ENCODE measurements at places on chromosomes 11 and 22.

DNA sequence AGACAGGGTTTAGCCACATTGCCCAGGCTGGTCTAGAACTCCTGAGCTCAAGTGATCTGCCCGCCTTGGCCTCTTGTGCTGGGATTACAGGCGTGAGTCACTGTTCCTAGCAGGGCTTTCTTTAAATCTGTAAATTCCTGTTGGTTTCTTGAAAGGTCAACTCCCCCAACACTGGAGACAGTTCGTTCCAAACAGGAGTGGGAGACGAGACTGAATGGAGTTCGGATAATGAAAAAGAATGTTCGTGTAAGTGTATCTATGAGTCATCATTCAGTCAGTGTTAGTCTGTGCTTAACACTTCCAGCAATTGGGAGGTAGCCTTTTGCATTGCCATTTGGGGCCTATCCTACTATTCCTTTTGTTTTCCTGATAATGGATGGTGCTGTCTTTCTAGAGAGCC is 10.0 kb upstream of the BACE1-AS start:
- no peak for DNase-seq

- DNase-seq: no peak
Measured at GRCh38 chr22:33887173-33887572, 33.1 kb downstream of the LARGE1 start.

GRCh38 chr22:49951000-49951677 is 9.4 kb upstream of the PIM3 start:
- peak; percentile 86 for DNase-seq

GRCh38 chr11:2835296-2835695 is 50.3 kb downstream of the CDKN1C start:
- no peak for DNase-seq

- DNase-seq: no peak
Measured at GRCh38 chr11:75453916-75454655, 21.1 kb upstream of the KLHL35 start.

DNA sequence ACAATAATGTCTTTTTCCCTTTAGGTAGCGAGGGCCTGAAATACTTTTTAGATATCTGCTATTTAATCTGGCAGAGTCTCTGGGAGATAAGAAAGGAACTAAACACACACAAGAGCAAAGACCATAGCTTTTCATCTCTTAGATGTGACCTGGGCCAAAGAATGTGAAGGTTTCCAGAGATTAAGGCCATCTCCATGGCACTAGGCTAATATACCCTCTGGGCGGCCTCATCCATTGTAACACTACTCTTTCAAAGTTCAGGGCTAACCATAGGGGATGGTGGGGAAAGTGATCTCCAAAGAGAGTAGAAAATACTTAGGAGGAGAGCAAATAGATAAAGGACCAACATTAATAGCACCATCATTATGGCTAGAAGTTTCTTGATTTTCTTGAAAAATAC is 326.4 kb downstream of the LRRC4C start:
- no peak for DNase-seq

- DNase-seq: no peak
Measured at GRCh38 chr11:21897752-21898151, 295.1 kb upstream of the ANO5 start.

GRCh38 chr22:39135092-39135896 is 17.2 kb downstream of the CBX7 start:
- no peak for DNase-seq

- DNase-seq: peak; percentile 48
Measured at GRCh38 chr22:23862103-23862502, 4.4 kb downstream of the SLC2A11 start.

GRCh38 chr22:37643225-37643847 is 3.9 kb downstream of the SH3BP1 start:
- peak; percentile 15 for DNase-seq

DNA sequence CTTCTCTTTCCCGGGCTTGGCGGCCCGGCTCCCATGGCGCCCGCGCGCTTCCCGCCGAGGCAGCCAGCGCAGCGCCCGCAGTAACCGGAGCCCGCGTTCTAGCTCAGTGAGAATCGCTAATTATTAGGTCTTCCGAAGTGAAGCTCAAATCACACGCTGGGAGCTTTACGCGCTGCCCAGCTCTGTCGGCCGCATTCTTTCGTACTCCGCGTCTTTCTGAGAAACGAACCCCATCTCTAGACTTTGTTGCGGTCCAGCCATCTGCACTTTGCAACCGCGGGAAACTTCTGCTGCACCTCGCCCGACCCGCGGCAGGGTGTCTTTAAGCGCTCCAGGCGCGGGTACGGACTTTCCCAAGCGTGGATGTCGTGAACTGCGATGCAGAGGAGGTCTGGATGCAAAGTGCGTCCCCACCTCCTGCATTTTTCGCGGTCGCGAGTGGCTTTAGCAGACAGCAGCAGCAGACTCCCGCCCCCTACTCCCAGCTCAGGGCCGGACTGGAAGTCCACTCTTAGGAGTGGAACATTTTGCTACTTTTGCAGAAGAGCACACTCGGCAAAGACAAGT is 6.0 kb upstream of the PAX6 start:
- DNase-seq: no peak

GRCh38 chr11:118238929-118239328 is 13.2 kb downstream of the MPZL3 start:
- no peak for DNase-seq

DNA sequence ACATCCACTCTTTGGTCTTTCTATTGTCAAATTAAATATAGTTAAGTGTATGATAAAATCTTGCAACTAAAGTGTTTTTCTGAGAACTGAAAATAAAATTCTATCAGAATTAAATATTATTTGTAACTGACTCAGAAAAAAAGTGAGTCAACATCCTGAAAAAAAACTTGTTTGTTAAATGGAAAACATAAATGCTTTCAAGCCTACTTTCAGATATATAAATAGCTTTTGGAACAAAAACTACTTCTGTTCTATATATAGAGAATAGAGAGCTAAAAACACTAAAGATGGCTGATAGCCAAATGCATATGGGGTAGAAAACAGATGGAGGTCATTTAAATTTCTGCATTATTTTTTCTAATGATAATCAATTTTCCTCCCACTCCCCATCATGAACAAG is 61.8 kb downstream of the PIK3C2A start:
- DNase-seq: no peak

DNA sequence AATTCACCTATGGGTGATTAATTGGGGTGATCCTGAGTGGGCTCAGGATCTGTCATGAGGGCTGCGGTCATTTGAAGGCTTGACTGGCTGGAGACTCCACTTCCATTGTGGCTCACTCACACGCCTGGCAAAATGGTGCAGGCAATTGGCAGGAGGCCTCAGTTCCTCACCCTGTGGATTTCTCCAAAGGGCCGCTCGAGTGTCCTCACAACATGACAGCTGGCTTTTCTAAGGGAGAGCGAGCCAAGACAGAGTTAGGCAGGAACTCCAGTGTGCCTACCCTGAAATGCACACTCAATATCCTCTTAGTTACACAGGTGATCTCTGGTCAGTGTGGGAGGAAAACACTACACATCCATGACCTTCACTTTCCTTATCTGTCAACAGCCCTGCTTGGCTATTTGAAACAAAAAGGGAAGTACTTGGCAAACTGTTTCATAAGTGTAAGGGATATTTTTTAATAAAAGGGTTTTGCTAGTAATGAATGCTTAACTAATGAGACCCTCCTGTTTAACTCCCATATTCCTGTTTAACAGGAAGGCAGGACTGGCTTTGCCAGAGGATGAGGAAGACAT is 25.7 kb downstream of the OSBP2 start:
- DNase-seq: no peak

GRCh38 chr11:58659404-58659803 is 36.9 kb downstream of the CNTF start:
- DNase-seq: no peak

DNA sequence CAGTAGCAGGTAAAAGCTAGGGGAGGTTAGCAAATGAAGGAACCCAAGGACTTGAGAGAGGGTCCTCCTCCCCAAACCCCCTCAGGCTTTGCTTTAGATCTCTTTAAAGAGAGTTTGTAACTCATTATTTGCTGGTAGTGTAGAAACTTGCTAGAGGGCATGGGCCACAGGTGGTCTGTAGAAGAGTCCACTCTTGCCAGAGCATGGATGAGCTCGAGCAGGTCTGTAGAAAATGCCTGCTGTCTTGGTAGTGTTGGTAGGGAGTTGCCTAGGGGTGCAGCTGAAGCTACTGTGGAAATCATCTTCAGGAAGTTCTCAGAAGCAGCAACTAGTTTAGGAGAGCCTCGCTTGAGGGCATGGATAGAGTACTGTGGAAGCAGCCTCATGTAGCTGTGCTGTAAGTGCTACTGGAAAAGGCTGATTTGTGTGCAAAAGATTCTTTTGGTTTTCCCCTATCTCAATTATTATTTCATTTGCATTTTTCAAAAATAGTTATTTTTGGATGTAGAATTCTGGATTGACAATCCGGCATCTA is 104.3 kb downstream of the TMEM135 start:
- no peak for DNase-seq

DNA sequence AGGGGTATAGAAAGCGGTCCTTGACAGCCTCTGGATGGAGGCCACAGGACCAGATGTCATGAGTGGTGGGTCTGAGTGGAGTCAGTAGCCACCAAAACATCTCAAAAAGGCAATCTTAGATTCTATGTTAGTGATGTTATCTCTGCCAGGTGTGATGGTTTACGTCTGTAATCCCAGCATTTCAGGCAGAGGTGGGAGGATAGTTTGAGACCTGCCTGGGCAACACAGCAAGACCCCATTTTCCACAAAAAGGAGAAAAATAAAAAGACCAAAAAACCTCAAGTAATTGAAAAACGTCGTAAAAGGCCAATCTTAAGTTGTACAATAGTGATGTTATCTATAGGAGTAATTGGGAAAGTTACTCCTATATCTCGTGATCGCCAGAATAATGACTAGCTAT is 3.7 kb upstream of the MTCH2 start:
- no peak for DNase-seq

- DNase-seq: no peak
Measured at GRCh38 chr11:35376613-35377012, 42.7 kb downstream of the SLC1A2 start.

DNA sequence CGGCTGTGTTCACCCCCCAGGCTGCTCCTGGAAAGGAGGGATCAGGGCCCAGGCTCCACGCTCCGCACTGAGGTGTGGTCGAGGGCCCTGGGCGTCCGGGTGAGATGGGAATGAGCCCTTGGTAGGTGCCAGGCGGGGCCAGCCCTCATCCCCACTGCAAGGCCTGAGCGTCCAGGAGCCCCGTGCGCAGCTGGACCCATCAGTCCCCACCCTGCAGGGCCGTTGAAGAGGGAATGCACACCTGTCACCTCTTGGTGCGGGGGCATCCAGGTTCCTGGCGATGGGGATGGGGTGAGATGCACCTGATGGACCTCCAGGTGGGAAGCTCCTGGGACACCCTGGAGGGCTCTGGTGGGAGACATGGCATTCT is 72.2 kb downstream of the KCNQ1 start:
- DNase-seq: no peak

GRCh38 chr11:9498457-9499078 is 37.8 kb downstream of the ZNF143 start:
- DNase-seq: no peak

DNA sequence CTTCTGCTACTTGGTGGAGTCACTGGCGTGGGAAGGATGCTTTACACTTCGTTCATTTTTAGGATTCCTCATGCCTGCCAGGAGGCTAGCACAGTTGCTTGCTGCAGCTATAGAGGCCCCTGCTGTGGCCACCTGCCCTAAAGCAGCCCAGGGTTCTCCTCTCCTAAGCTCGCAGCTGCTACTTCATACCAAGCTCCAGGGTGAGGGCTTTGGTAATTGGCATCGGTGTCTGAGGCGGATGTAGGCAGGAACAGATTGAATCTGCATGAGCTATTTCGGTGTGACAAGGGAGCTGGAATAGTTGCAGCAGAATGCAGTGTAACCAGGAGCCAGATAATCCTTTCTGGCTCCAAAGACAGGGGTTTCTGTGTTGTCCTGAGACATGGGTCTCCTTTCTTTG is 133.1 kb downstream of the MICAL2 start:
- DNase-seq: peak; percentile 76

DNA sequence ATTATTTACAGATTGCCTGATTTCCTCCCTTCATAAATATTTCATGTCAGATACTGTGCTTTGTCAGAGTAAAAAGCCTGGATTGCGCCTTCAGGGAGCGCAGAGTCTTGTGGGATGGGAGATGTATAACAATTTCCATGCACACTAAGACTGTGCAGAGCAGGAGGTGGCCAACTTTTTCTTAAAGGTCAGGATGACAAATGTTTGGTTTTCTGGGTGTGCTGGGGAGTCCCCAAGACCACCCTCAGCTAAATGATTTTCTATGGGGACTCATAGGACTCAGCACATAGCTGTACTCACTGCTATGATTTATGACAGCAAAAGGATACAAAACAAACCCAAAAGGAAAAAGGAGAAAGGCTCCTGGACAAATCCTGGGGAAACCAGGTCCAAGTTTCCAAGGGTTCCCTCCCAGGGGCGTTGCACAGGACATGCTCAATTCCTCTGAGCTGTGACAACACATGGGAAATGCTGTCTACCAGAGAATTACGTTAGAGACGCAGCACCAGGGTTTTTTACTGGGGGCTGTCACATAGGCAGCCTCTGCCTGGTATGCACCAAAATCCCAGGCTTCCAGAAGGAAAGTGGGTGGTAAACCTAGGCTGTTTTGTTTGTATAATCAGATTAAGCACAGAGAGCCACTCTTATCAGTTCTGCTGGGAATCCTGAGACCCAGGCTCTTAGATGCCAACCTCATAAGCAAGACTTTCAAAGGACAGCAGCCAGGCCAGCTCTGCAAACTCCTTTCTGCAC is 59.1 kb downstream of the CSNK2A3 start:
- no peak for DNase-seq

GRCh38 chr11:113314389-113315301 is at the start of gene TTC12:
Gene TTC12, plus strand, starts transcription at chr11:113314583. Its CDS starts 1,675 bp downstream, at chr11:113316258.
- DNase-seq: peak; percentile 86

- no peak for DNase-seq
Measured at GRCh38 chr11:10696468-10697322, 3.1 kb upstream of the IRAG1 start.

- no peak for DNase-seq
Measured at GRCh38 chr22:25750569-25751173, 8.7 kb downstream of the MYO18B start.

GRCh38 chr11:19676475-19677380 is 35.9 kb upstream of the NAV2 start:
- DNase-seq: peak; percentile 12

- DNase-seq: no peak
Measured at GRCh38 chr22:46374663-46375474, 39.4 kb downstream of the TRMU start.

Data from DMS153 (cell line).